ENCODE measurements at places on chromosomes 6 and 20.

GRCh38 chr6:30025186-30025585, 35.9 kb upstream of the POLR1H start:
- no peak for DNase-seq

- DNase-seq = no peak
Observed at GRCh38 chr20:48238781-48239180, 453.5 kb upstream of the SULF2 start.

DNA sequence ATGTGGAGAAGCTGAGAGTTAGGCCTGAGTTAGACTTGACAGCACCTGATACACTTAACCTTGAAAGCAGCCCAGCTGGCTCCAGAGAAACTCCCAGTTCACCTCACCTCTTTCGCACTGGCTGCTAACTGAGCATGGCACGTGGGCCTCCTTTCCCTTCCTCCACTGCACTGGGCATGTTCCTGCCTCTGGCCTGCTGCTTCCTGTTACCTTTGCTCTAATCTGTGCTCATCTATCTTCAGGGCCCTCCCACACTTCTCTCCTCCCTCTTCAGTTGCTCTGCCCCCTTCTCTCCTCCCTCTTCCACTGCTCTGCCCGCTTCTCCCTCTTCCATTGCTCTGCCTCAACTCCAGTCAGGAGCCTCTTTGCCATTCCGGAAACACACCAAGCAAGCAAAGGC, 13.7 kb upstream of the UBE2V1 start:
- DNase-seq = no peak

DNA sequence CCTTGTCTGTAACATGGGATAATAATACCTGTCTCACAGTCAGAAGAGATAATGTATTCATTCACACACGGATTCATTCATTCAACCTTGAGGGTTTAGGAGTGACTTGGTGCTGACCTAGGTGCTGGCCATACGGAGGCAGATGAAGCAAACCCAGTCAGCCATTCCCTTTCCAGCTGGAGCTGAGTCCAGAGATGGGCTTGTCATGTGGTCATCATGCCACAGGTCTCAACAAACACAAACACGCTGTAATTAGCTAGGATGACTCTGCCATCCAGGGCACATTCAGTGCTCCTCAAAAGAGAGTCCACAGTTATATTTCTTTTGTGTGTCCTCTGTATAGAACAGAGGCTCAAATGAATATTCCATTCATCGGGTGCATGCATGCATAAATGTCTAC, 19.5 kb upstream of the PRELID3B start:
- DNase-seq = no peak

- DNase-seq = peak; percentile 63
Observed at GRCh38 chr6:7106752-7107577, 796 bp upstream of the RREB1 start.

GRCh38 chr20:43529051-43529450, 21.6 kb downstream of the L3MBTL1 start:
- DNase-seq = no peak

GRCh38 chr6:137269803-137270202, 50.6 kb upstream of the IFNGR1 start:
- no peak for DNase-seq

DNA sequence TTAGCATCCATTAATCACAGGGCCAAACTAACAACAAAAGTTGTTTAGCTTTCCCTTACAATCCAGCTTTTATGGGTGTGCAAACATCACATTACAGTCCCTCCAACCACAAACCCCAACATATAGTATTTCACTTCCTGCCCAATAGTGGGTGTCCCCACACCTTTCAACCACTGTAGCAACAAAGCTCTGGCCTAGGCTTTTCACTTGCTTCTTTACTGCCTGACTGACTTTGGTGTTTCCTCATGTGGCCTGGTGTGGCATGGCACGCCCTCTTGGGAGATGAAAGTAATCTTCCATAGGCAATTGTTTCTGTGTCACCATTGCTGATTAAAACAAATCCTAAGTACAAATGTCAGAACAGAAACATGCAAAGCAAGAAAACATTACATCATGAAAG, 46.3 kb downstream of the MCM8 start:
- DNase-seq = peak; percentile 20

DNA sequence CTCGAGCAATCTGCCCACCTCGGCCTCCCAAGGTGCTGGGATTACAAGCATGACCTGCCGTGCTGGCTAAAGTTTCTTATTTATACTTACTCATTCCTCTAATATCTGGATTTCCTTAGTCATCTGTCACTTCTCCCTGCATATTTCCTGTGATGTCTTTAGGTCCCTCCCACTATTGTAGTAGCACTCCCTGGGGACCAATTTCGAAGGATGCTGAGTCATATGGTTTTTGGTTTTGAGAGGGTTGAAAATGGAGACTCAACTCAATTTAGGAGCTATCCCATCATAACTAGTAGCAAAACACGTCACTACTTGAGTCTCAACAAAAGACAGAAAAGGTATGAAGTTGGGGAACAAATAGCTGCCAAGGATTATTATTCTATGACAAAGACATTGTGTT, 20.2 kb downstream of the MCUR1 start:
- DNase-seq = no peak

DNA sequence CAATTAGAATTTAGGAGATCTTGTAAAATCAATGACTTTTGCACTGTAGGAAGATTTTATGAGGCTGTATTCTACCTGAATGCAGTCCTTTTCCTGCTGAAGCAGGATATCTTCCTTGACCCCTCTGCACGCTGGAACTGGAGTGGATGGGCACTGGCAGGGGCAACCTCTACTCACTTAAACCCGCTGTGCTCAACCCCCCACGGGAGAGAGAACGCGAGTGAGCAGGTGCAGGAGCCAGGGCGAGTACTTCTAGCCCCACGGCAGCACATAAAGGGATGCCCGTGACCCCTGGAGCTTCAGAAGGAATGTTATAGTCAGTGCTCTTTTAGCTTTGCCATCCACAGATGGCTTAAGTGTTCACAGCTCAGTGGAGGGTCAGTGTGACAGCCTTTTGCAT, 1144.8 kb downstream of the EPHA7 start:
- no peak for DNase-seq

- DNase-seq = no peak
Observed at GRCh38 chr6:40391086-40391485, 196.1 kb downstream of the LRFN2 start.

DNA sequence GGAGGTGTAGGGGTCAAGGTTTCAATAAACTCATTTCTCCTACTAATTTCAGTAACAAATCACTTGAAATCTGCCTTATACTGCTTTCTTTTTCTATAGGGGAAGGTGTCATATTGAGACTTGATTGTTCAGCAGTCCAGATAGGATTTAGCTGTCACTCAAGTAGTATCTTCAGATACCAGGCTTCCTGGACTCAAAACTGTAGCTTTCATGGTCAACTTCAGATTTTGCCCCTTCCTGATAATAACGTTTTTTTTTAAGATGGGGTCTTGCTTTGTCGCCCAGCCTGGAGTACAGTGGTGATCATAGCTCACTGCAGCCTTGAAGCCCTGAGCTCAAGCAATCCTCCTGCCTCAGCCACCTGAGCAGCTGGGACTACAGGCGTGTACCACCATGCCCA, 77.8 kb downstream of the JAG1 start:
- DNase-seq = no peak

DNA sequence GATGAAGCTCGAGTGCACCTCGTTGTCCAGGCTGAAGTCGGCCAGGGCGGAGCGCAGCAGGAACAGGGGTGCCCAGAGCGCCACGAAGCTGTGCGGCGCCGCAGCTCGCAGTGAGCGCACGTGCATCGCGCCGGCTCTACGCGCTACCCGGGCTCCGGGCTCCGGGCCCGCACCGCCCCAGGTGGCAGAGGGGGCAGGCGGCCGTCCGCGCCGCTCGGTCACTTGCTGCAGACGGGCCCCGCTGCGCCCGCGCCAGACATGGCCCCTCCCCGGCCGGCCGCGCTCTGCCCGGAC, 497 bp downstream of the BMP7 start:
- no peak for DNase-seq

GRCh38 chr20:18101125-18101810, 36.4 kb upstream of the KAT14 start:
- no peak for DNase-seq

DNA sequence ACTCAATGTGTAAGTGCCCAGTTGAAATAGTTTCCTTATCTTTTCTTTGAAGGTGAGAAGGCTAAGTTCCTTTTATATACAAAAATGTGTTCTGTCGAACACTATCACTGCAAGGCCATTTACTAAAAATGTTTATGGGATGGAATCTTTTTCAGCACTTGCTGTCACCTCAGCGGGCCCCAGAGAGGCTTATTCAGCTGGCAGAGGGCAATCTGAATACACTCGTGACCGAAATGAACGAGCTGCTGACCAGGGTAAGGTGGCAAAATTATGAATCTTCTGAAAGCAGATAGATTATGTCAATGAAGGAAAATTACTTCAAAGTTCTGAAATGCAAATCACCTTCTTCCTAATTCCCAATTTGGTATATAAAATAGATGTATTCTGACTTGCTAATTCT, 340.2 kb downstream of the ARHGAP18 start:
- no peak for DNase-seq
